SK-N-SH (cell line): ENCODE measurements at places on chromosomes 6 and 20. TPM values are rescaled to one million over a fixed set of nuclear protein-coding genes. Genes with fewer than 3 reads are reported as not detected.

MEI4 gene
- polyA plus RNA-seq: not detected in 2 replicates

SLC4A11 gene
- 1.6 and 2.7 TPM in 2 replicates for polyA plus RNA-seq

DEFB132 gene
- not detected in 2 replicates for polyA plus RNA-seq

DCBLD1 gene
- 82.2 and 91.5 TPM in 2 replicates for polyA plus RNA-seq

RGS17 gene
- 1.3 and 1.4 TPM in 2 replicates for polyA plus RNA-seq

TEAD3 gene
- polyA plus RNA-seq: 5.2 and 7.1 TPM in 2 replicates

TRIM39 gene
- 6.5 and 7.4 TPM in 2 replicates for polyA plus RNA-seq

- H3K4me3 ChIP-seq: no peak overlapping the region
- no peaks in the 10 kb centered on the region; the same call in 1 of the 2 replicates for H3K4me1 ChIP-seq
- H3K27me3 ChIP-seq: no peaks in the 10 kb centered on the region
- H3K36me3 ChIP-seq: no peaks in the 10 kb centered on the region
Observed at GRCh38 chr6:88916615-88917208, 46.7 kb downstream of the RNGTT start.

- no peak overlapping the region for H3K4me3 ChIP-seq
- DNase-seq: no peak
- no peak overlapping the region for H3K27ac ChIP-seq
- H3K36me3 ChIP-seq: no peaks in the 10 kb centered on the region
- H3K27me3 ChIP-seq: no peaks in the 10 kb centered on the region
Observed at GRCh38 chr20:11540558-11540957, 377.1 kb upstream of the BTBD3 start.

DNA sequence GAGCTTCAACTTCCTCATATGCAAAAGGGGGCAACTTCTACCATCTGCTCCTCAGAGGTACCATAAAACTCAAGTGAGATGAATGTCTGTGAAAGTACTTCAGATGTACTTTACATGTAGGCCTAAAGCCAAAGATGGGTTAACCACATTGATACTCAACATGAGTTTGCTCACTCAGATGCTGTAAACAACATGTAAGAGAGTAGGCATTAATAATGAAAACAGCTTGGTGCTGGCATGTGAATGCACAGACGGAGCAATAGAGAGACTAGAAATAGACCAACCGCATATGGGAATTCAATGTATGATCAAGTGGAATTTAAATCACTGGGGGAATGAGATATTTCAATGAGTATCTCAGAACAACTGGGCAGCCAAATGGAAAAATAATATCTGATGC, 143.8 kb upstream of the CDYL start:
- H3K27ac ChIP-seq: no peak overlapping the region
- no peaks in the 10 kb centered on the region for H3K36me3 ChIP-seq
- no peak for DNase-seq
- H3K4me1 ChIP-seq: no peaks in the 10 kb centered on the region
- no peak overlapping the region for H3K4me3 ChIP-seq

- no peaks in the 10 kb centered on the region for H3K36me3 ChIP-seq
- H3K27ac ChIP-seq: no peak overlapping the region
- no peak for DNase-seq
- no peak overlapping the region for H3K4me3 ChIP-seq
- H3K27me3 ChIP-seq: no peaks in the 10 kb centered on the region
Observed at GRCh38 chr20:59051666-59052185, 9.1 kb upstream of the PRELID3B start.

- no peak for DNase-seq
- no peaks in the 10 kb centered on the region for H3K4me1 ChIP-seq
- H3K27ac ChIP-seq: no peak overlapping the region
- H3K27me3 ChIP-seq: no peaks in the 10 kb centered on the region
- H3K4me3 ChIP-seq: no peak overlapping the region
- no peaks in the 10 kb centered on the region for H3K36me3 ChIP-seq
Observed at GRCh38 chr6:142478117-142478516, 176.3 kb downstream of the ADGRG6 start.

GRCh38 chr20:15079594-15080340, 742.4 kb upstream of the FLRT3 start:
- no peaks in the 10 kb centered on the region for H3K4me1 ChIP-seq
- DNase-seq: no peak
- no peak overlapping the region for H3K4me3 ChIP-seq
- no peaks in the 10 kb centered on the region for H3K36me3 ChIP-seq

DNA sequence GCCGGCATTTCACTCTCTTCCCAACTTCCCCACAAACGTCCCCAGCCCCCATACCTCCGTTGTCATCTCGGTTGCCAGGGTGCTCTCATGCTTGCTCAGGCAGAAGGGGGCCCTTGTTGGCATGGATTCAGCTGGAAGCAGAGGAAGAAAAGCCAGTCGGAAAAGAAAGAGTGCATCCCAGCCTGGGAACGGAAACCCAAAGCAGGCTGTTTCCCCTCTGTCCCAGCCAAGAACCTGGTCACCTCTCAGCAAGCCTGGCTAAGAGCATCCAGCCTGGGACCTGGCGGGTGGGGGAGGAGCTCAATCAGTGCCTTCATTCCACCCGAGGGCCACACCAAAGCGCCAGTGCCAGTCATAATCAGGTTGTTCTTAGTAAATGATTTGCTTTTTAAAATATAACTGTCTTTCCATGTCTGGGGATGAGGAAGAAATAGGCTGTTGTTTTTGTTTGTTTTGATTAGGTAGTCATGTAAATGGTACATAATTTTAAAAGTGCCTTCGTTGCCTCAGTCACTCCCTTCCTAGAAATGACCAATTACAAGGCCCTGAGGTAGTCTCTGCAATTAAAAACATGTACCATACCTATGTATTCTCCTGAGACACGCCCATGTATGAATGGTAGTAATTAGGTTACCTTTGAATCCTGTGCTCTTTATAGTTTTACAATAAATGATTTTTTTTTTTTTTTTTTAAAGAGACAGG, 21.1 kb downstream of the CHMP4B start:
- no peaks in the 10 kb centered on the region; the same call in 1 of the 2 replicates for H3K36me3 ChIP-seq
- DNase-seq: no peak
- H3K4me3 ChIP-seq: no peak overlapping the region
- H3K27ac ChIP-seq: no peak overlapping the region
- peaks cover 28% of the 10 kb centered on the region; the same call in 1 of the 2 replicates for H3K4me1 ChIP-seq

DNA sequence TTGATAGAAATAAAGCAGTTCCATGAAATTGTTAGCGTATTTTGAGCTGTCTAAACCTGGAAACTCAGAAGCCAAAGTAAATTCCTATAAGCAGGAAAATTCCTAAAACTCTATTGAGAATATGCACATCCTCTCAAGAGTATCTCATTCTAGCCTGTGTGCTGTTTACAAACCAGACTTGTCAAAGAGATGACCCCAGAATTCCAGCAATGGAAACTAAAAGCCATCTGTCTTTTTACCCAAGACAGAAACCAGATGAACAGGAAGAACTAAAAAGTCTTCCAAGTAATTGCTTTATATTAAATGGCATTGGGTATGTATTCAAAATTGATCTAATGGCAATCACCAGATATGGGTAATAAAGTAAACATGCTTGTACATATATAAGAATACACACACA, 92.6 kb downstream of the COL19A1 start:
- no peak overlapping the region for H3K27ac ChIP-seq
- peaks cover 8% of the 10 kb centered on the region for H3K4me1 ChIP-seq
- no peaks in the 10 kb centered on the region for H3K27me3 ChIP-seq
- DNase-seq: no peak
- H3K36me3 ChIP-seq: no peaks in the 10 kb centered on the region

- DNase-seq: no peak
- no peaks in the 10 kb centered on the region for H3K4me1 ChIP-seq
- no peak overlapping the region for H3K27ac ChIP-seq
- peaks cover 60% of the 10 kb centered on the region; the same call in 1 of the 2 replicates for H3K36me3 ChIP-seq
Observed at GRCh38 chr20:3194617-3195280, 9.7 kb downstream of the DDRGK1 start.

GRCh38 chr20:50358166-50358565, 152.0 kb upstream of the PTPN1 start:
- no peak overlapping the region for H3K4me3 ChIP-seq
- no peaks in the 10 kb centered on the region for H3K27me3 ChIP-seq
- H3K36me3 ChIP-seq: no peaks in the 10 kb centered on the region
- peaks cover 2% of the 10 kb centered on the region; the same call in 1 of the 2 replicates for H3K4me1 ChIP-seq
- H3K27ac ChIP-seq: no peak overlapping the region
